ENCODE measurements at places on chromosomes 11 and 22.
A peak's percentile ranks its signal among the peaks of the same experiment; 100 is the strongest.

DNA sequence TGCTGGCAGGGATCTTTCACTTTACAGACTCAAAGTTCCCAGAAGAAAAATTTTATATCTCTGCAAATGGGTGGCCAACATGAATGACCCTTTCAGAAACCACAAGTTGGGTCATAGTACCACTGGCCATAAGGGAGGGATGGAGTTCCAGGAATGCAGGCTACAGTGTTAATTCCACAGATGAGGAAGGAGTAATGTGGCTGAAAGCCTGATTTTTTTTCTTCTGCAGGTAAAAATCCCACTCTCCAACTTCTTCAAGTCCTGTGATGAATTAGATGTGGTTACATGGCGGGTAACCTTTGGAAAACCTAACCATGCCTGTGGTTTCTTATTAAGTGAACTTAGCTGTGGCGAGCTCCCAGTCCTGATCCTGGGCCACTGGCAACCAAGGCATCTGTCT lies 103.2 kb downstream of the SLC1A2 start:
- no peak for DNase-seq

- no peak for DNase-seq
Observed at GRCh38 chr11:120281143-120281795, 41.3 kb downstream of the POU2F3 start.

GRCh38 chr11:120141768-120142423 lies 4.0 kb upstream of the TRIM29 start:
- DNase-seq, result no peak

- DNase-seq, result no peak
Observed at GRCh38 chr11:105935791-105936190, 86.2 kb downstream of the MSANTD4 start.

DNA sequence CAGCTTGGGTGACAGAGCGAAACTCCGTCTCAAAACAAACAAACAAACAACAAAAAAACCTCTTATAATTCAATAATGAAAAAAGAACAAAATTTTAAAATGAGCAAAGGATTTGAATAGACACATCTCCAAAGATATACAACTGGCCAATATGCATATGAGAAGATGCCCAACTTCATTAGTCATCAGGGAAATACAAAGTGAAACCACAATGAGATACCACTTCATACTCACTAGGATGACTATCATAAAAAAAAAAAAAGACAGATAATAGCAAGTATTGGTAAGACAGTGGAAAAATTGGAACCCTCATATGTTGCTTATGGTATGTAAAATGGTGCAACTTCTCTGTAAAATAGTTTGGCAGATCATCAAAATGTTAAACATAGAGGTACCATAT lies 28.7 kb upstream of the BARX2 start:
- no peak for DNase-seq

DNA sequence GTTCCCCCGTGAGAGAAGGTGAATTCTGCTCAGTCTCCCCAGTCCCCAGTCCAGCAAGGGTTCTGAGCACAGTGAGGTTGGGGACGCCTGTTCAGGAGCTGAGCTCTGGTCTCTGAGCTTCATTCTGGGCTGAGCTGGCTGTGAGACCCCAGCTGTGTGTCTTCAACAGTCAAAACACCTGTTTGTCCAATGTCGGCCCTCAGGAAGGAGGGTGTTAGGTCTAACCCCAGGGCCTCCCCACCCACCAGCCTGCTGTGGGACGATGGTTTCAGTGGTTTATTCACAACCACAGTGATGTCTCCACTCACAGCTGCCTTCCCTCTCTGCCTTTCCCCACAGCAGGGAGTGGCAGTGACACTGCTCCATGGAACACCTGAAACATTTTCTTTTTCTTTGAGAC lies 1282.9 kb downstream of the TBC1D22A start:
- DNase-seq, result no peak

GRCh38 chr11:62201376-62201775 lies 7.1 kb upstream of the SCGB2A1 start:
- DNase-seq, result no peak

GRCh38 chr11:64045700-64046099 lies 10.0 kb downstream of the FLRT1 start:
- no peak for DNase-seq

DNA sequence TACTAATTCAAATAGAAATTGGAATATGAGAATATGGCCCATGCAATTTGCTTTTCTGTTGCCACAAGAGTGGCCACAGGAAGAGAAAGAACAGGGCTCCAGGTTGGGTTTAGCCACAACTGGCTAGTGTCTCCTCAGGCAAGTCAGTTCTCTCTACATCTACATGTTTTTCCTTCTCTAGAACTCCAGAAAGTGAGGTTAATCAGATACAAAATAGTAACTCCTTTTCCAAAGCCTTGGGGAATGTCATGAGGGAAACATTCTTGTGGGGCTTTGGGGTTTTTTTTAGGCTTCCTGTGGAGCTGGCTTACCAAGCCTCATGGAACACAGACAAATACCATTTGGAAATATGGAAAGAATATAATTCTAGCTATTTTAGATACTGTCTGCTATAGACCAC lies 161.6 kb downstream of the NAV2 start:
- DNase-seq, result no peak

DNA sequence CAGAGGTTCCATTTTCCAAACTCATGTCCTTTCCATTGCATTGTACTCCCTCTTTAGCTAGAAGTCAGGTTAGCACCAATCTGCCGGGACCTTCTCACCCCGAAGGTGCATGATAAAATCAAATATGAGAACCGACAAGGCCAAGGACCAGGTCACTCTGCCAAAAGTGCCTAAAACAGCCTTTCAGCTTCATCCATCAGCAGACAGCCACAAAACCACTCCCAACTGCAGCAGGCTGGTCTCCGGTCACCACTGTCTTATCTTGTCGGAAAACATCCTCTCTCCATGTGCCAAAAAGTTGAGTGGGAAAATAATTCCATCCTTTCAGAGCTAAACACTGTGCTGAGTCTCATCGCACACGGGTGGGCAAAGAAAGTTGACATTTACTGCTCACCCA lies 1.4 kb downstream of the PI4KA start:
- no peak for DNase-seq

DNA sequence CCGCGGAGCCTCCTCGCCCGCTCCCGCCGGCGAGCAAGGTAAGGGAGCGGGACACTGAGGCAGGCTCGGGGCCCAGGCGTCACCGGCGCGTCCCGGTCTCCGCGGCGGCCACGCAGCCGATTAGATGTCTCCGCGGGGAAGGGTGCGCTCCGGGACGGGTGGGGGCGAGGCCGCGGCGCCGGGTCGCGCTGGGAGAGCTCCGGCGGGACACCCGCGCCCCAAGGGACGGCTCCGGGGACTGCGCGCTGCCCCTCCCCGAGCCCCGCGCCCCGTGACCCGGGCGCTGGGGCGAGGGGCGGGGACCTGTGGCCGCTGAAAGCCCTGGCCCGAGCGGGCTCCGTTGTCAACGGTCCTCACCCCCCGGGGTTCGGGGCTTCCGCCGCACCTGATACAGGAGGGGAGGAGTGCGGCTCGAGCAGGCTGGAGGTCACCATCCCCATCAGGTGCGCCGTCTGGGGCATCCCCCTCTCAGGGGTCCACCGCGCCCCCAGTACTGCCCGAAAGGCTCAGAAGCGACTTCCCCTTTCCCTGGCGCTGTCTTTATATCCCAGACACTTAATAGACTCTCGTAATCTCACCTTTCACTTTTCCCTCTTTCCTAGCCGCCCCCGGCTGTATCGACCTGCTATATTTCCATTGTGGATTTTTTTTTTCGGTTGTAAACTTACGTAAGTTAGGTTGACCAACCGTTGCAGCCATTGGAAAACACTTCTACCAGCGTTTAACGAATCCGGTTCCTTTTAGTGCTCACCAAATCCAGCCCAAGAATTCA lies 573 bp downstream of the PPFIA1 start:
- no peak for DNase-seq

DNA sequence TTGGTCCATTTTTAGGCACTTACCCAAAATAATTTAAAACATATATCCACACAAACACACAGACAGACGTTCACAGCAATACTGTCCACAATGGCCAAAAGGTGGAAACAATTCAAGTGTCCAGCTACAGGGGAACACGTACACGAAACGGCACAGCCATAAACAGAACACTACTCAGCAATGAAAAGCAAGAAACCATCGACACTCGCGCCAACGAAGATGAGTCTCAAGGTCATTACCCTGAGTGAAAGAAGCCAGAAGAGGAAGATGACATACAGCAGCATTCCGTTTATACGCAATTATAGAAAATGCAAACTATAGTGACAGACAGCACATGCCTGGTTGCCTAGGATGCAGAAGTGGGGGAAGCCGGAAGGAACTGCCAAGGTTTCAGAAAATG lies 13.4 kb upstream of the COMT start:
- no peak for DNase-seq

GRCh38 chr11:57368106-57368844 lies 12.7 kb downstream of the PRG3 start:
- peak; percentile 49 for DNase-seq

GRCh38 chr11:64703048-64703447 lies 19.9 kb downstream of the NRXN2 start:
- DNase-seq, result no peak

DNA sequence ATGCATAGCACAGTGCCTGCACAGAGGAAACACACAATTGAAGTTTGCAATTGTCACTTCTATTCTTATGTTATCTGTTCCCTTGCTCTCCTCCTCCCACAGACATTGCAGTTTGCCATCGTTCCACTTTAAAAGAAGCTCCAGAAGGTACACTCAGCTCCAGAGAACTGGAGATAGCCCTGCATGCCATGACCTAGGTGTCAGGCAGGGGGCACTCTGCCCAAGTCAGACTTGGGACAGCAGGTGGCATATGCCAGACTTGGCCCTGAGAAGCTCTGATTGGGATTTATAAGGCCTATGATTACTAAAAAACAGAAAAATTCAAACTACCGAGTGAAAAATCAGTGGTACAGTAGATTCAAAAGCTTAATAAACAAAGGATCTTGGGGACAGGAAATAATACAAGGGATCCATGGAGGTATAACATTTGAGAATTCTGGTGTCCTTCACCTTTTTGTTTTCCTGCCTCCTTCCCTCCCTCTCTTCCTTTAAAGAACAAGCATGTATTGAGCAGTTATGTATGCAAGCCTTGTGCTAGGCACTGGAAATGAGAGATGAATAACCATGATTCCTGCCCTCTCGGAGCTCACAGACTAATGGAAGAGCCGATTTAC lies 40.0 kb downstream of the TENM4 start:
- DNase-seq, result no peak

All from NCI-H524 treated with DMSO at 0.1 percent for 48 hours (cell line).